ENCODE measurements at places on chromosomes 13 and 19.

GRCh38 chr13:25881971-25882451 is 169.8 kb downstream of the SHISA2 start:
- no peak for DNase-seq

GRCh38 chr13:110109910-110110309 is 197.0 kb downstream of the COL4A1 start:
- DNase-seq = no peak

- DNase-seq = peak; percentile 51
Observed at GRCh38 chr19:41886761-41887710, 4.1 kb downstream of the ARHGEF1 start.

- DNase-seq = no peak
Observed at GRCh38 chr13:22220151-22221135, 549.6 kb downstream of the FGF9 start.

GRCh38 chr13:22002893-22003292 is 332.0 kb downstream of the FGF9 start:
- DNase-seq = no peak

GRCh38 chr19:43699506-43700394 is 16.1 kb upstream of the IRGC start:
- DNase-seq = no peak

DNA sequence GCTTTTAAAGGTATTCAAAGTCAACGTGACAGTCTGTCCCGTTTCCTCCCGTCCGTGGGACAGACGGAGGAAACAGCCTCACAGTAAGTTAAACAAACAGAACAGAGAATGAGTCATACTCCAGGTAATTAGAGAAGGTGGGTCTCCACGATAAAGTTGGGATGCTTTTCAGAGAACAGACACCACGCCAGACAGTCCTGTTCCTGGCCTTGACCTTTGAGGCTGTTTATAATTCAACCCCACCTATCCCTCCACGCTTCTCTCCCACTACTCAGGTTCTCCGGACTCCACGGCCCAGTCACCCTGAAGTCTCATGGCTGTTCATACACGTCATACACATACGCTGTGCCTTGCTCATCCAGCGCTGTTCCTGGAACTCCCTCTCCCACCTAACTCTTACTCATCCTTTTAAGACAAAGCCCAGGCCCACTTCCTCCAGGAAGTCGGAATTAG is 42.5 kb downstream of the ARHGEF18 start:
- DNase-seq = no peak

GRCh38 chr13:42039457-42039945 is 8.9 kb upstream of the DGKH start:
- no peak for DNase-seq

DNA sequence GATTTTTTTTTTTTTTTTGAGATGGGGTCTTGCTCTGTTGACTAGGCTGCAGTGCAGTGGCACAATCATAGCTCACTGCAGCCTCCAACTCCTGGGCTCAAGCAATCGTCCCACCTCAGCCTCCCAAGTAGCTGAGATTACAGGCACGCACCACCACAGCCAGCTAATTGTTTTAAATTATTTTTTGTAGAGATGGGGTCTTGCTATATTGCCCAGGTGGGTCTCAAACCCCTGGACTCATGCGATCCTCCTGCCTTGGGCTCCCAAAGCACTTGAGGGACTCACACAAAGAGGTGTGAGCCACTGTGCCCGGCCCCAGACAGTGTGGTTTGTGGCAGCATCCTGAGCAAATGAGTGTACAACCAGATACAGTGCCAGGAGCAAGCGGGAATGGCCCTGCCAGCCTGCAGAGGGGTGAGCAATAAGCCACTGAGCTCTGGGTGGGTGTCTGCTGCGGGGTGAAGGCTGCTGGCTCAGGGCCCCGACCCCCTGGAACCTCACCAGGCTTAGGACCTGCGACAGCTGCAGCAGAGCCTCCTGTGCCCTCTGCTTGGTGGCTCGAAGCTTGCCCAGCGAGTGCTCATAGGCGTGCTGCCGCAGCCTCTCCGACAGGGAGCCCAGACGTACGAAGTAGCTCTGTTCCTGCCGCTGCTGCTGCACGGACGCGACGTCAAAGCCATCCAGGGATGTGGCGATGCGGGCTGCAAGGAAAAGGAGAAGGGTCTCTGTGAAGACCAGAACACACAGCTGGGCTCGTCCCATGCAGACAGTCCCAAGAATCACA is 15.9 kb upstream of the TICAM1 start:
- DNase-seq = no peak

DNA sequence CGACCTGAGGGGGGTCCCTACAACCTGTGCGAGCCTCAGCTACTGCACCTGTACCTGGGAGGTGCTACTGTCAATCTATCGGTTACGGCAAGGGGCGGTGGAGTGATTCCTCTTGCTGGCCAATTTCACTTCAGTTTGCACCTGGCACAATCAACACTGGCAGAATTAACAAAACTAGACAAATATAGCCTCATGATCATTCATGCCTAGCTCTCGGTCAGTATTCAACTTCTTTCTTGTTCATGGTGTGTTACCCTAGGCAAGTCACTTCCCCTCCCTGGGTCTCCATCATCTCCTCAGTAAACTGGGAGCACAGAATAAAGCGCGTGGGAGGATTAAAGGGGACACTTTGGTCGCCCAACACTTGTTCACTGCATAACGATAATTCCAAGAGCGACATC is 618 bp downstream of the HAUS8 start:
- no peak for DNase-seq

DNA sequence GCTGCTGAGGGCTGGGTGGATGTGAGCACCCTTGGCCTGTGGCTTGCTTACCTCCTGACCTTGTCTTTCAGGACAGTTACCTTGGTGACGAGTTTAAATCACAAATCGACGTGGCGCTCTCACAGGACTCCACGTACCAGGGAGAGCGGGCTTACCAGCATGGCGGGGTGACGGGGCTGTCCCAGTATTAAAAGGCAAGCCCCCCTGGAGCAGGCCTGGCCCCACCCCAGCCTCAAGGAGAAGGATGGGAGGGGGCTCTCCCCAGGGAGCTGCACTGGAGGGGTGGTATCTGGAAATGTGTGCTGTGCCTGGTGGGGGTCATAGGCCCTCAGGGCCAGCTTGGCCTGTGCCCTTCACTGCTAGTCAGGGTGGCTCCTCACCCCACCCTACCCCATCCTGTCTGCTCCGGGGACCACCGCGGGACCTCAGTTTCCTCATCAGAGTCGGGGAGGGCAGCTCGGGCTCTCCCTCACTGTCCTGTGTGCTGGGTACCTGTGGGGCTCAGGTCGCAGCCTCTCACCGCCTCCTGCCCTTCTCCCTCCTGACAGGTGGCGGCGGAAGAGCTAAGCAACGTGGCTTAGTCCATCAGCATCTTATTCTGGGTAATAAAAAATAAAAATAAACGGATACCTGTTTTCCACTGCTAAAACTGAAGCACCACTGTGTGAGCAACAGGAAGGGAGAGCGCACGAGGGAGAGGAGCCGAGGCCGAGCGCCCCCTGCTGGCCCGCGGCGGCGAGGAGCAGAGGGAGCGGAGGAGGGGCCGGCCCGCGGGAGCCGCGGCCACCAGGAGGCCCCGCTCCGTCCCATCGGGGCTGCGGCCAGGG is 29.8 kb downstream of the CERS1 start:
- DNase-seq = peak; percentile 39

All from activated CD4-positive, alpha-beta T cell treated with anti-CD3 and anti-CD28 coated beads for 1 hour (primary cell).